ENCODE measurements at places on chromosomes 4 and X. TPM values are rescaled to one million over a fixed set of nuclear protein-coding genes. Genes with fewer than 3 reads are reported as not detected.

GRCh38 chrX:38682095-38682494 is 119.2 kb upstream of the MID1IP1 start:
- H3K4me3 ChIP-seq, result no peak overlapping the region
- no peak overlapping the region for H3K27ac ChIP-seq
- H3K4me1 ChIP-seq, result no peaks in the 10 kb centered on the region
- H3K36me3 ChIP-seq, result no peaks in the 10 kb centered on the region

REELD1 gene
- not detected for total RNA-seq

- no peak overlapping the region for H3K4me3 ChIP-seq
- H3K27ac ChIP-seq, result no peak overlapping the region
- no peak for DNase-seq
- no peaks in the 10 kb centered on the region for H3K27me3 ChIP-seq
Measured at GRCh38 chr4:39205000-39205399, 22.7 kb downstream of the WDR19 start.

SPINK2 gene
- not detected for total RNA-seq

DNA sequence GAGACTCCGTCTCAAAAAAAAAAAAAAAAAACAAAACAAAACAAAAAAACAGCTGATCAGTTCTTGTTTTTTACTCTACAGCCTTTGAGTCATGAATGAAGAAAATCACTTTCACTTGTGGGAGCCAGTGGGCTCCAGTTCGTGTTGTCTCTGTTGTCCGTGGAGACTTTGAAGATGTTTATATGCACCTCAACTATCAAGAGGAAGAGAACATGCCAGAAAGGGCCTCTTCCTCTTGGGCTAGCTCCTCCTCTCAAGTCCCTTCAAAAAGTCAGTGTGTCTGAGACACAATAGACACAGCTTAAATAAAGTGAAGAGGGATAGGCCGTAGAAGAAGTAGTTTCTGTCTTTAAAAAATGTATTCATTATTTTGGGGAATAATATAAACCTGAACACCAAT is 182.7 kb downstream of the KDR start:
- H3K27me3 ChIP-seq, result no peaks in the 10 kb centered on the region
- no peak for DNase-seq
- H3K27ac ChIP-seq, result no peak overlapping the region
- no peaks in the 10 kb centered on the region for H3K36me3 ChIP-seq

DNA sequence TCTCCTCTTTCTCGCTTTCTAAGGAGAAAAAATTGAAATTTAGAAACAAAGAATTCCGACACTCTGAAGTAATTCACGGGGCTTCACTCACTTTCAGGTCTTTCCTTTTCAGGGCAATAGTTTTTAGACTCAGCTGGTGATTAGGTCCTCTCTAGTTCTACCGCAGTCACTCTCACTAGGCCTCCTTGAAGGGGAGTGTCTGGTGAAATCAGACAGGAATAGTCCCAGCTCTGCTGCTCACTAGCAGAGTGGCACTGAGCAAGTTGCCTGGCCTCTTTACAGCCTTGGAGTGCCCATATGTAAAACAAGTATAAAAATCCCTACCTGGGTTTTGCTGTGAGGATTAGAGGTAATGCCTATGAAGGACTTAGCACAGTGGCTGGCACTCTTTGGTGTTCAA is 64.1 kb downstream of the NEUROG2 start:
- no peak for DNase-seq
- peaks cover 13% of the 10 kb centered on the region for H3K36me3 ChIP-seq
- no peak overlapping the region for H3K4me3 ChIP-seq
- peaks cover 2% of the 10 kb centered on the region for H3K27me3 ChIP-seq
- peaks cover 5% of the 10 kb centered on the region for H3K4me1 ChIP-seq

DNA sequence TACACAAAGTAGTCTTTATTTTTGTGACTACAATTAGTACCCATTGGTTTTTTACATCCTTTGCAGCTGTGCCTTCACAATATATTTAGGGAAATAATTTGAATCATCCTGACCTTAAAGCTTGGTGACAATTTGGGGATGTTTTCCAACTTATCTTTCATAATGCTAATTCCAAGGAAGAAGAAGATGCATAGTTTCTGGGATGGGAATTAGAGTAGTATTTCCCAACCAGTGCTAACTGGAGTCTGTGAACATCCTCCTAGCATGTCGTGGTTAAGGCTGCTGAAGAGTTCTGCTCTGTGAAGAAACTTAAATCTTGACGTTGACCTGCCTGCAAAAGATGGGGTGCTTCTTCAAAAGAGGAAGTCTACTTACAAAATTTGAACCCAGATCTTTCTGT is 173.5 kb downstream of the ANK2 start:
- no peak overlapping the region for H3K27ac ChIP-seq
- H3K36me3 ChIP-seq, result peaks cover under 1% of the 10 kb centered on the region
- no peak for DNase-seq
- no peak overlapping the region for H3K4me3 ChIP-seq
- H3K27me3 ChIP-seq, result peaks cover 11% of the 10 kb centered on the region

- no peak overlapping the region for H3K4me3 ChIP-seq
- DNase-seq, result no peak
- H3K27ac ChIP-seq, result no peak overlapping the region
Measured at GRCh38 chr4:128690011-128690410, 119.5 kb upstream of the JADE1 start.

DNA sequence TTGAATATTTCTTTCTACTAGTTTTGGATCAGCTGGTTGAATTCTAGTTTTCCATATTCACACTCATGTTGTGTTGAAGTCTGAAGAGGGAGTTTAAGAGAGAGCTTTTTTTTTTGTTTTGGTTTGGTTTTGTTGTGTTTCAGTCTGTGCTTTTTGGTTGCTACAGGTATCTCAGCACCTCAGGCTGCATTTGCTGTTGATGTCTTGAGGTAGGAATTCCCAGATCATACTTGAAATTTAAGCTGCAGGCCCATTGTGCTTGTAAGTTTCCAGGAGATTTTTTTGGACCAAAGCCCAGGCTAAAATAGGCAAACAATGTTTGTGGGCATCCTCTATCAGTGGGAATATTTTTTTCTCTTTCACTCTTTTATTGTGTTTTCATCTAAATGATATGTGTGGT is 190.2 kb upstream of the AGA start:
- H3K36me3 ChIP-seq, result no peaks in the 10 kb centered on the region
- no peaks in the 10 kb centered on the region for H3K27me3 ChIP-seq
- no peak overlapping the region for H3K27ac ChIP-seq
- no peaks in the 10 kb centered on the region for H3K4me1 ChIP-seq
- H3K4me3 ChIP-seq, result no peak overlapping the region

FAM9C gene
- not detected for total RNA-seq

DNA sequence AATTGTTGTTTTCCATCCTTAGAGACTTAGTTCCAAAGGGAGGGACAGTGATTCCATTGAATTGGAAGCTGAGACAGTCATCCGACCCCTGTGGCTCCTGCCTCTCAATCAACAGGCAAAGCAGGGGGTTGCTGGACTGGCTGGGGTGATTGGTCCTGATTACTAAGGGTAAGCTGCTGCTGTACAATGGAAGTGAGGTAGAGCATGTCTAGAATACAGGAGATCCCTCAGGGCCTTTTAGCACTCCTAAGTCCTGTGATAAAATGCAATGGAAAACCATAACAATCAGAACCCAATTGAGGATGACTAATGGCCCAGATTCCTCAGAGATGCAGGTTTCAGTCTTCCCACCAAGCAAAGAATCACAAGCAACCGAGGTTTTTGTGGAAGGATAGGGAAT is 127.6 kb downstream of the AASDH start:
- peaks cover 2% of the 10 kb centered on the region for H3K27me3 ChIP-seq
- H3K36me3 ChIP-seq, result peaks cover 11% of the 10 kb centered on the region
- no peak overlapping the region for H3K4me3 ChIP-seq
- no peak for DNase-seq
- peaks cover 22% of the 10 kb centered on the region for H3K4me1 ChIP-seq
- no peak overlapping the region for H3K27ac ChIP-seq

DNA sequence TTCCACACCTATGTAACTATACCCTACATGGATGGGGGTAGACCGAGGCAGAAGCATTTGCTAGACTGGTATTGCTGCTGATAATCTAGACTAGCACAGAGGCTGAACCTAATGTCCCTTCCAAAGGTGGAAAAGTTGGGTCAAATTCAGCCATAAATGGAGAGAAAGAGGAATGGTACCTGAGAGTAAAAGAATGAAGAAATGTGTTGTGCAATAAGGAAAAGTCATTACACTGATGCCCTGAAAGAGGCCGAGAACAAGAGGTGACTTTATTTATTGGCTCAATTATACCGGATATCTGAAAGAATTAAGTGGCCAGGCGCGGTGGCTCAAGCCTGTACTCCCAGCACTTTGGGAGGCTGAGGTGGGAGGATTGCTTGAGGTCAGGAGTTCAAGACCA is 52.1 kb downstream of the ZNF41 start:
- H3K36me3 ChIP-seq, result no peaks in the 10 kb centered on the region
- H3K27me3 ChIP-seq, result no peaks in the 10 kb centered on the region
- no peak overlapping the region for H3K27ac ChIP-seq
- no peak overlapping the region for H3K4me3 ChIP-seq
- no peaks in the 10 kb centered on the region for H3K4me1 ChIP-seq
- DNase-seq, result no peak

SLC9B2 gene
- 14.4 TPM for total RNA-seq

DNA sequence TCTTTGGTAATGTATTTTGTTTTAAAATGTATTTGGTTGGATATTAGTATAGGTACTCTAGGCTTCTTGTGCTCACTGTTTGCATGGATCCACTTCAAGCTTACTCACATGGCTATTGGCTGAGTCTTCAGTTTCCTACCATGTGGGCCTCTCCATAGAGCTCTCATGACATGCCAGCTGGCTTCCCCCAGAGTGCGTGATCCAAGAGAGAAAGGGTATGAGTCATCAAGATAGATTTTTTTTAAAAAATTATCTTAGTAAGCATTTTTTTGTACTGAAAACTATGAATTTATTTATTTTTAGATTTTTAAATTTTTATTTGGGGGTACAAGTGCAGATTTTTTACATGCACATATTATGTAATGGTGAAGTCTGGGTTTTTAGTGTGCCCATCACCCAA is 219.1 kb upstream of the AMOT start:
- H3K27me3 ChIP-seq, result no peaks in the 10 kb centered on the region
- no peak for DNase-seq
- H3K36me3 ChIP-seq, result no peaks in the 10 kb centered on the region

- no peaks in the 10 kb centered on the region for H3K36me3 ChIP-seq
- H3K27me3 ChIP-seq, result no peaks in the 10 kb centered on the region
- no peak overlapping the region for H3K27ac ChIP-seq
- no peak for DNase-seq
Measured at GRCh38 chr4:160505724-160506123, 1402.8 kb downstream of the RAPGEF2 start.

- DNase-seq, result no peak
- H3K27me3 ChIP-seq, result no peaks in the 10 kb centered on the region
- H3K27ac ChIP-seq, result no peak overlapping the region
- no peak overlapping the region for H3K4me3 ChIP-seq
- no peaks in the 10 kb centered on the region for H3K4me1 ChIP-seq
Measured at GRCh38 chr4:136369073-136369472, 1163.2 kb downstream of the PCDH18 start.

DNA sequence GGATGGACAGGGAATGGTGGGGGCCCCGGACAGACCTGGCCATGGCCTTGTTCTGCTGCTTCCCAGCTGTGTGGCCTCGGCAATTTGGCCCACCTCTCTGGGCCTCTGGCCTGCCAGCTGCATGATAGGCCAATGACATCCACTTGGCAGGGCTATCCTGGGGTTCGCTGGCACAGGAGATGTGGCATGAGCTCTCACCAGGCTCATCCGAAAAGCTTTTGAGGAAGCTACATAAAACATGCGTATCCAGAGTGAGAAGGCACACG is 18.1 kb downstream of the SH3TC1 start:
- H3K27me3 ChIP-seq, result peaks cover 7% of the 10 kb centered on the region
- no peak overlapping the region for H3K4me3 ChIP-seq
- peaks cover 9% of the 10 kb centered on the region for H3K36me3 ChIP-seq
- peaks cover 4% of the 10 kb centered on the region for H3K4me1 ChIP-seq

- H3K4me3 ChIP-seq, result no peak overlapping the region
- peaks cover 3% of the 10 kb centered on the region for H3K27me3 ChIP-seq
- H3K36me3 ChIP-seq, result no peaks in the 10 kb centered on the region
- DNase-seq, result no peak
- H3K4me1 ChIP-seq, result peaks cover 15% of the 10 kb centered on the region
Measured at GRCh38 chr4:8164194-8164565, 5.6 kb upstream of the ABLIM2 start.

DNA sequence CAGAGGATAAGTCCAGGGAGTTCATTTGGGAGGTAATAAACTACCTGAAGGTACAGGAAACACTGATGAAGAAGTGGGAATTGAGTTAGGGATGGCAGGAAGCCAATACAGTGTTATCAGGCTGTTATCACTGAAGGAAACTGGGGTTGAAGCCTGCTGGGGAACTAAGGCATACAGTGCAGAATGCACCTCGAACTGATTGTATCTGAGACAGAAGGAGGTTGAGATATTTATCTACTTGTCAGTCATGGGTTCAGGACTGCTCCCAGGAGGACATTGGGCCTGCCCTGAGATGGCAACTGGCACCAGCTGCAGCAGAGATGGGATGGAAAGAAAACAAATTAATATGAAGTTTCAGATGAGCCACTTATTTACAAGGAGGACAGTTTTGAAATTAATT is 35.5 kb upstream of the CD38 start:
- H3K4me1 ChIP-seq, result peaks cover 18% of the 10 kb centered on the region
- peaks cover 4% of the 10 kb centered on the region for H3K27me3 ChIP-seq
- no peak overlapping the region for H3K4me3 ChIP-seq
- H3K36me3 ChIP-seq, result peaks cover 5% of the 10 kb centered on the region
- H3K27ac ChIP-seq, result peak overlapping the region; percentile 54
- DNase-seq, result no peak

DNA sequence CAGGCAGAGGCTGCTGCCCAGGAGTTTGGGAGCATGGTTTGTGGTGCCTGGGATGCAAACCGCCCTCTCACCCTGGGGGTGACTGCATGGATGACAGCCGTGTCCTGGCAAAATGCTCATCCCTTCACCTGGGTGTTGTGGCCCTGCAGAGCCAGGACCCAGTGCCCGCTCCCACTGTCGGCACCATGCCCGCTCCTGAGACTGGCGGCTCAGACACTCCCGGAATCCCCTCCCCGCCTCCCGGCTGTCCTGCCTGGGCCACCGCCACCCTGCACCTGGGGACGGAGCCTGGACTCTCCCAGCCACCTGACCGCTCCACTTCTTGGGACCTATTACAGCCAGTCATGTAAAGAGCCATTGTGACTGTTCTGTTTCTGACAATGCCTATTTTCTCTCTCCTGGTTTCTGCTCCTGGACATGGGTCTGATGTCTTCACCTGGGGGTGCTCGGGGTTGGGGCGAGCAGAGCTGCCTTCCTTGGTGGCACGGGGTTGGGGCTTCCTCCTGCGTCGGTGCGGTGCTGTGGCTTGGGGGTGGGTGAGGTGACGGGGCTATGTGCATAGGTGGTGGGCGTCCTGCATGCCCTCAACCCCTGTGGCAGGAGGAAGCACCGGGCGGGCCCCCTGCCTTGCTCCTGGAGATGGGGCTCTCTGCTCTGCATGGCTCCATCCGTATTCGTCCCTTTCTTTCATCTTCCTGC is 30.9 kb downstream of the LRPAP1 start:
- no peaks in the 10 kb centered on the region for H3K36me3 ChIP-seq
- H3K4me3 ChIP-seq, result no peak overlapping the region
- H3K27me3 ChIP-seq, result peaks cover 4% of the 10 kb centered on the region
- DNase-seq, result no peak
- H3K27ac ChIP-seq, result no peak overlapping the region
- H3K4me1 ChIP-seq, result peaks cover 3% of the 10 kb centered on the region

SSX2 gene
- total RNA-seq, result not detected

MBNL3 gene
- total RNA-seq, result 1.0 TPM

CLIC2 gene
- total RNA-seq, result 0.56 TPM
